Left renal cortex interstitium (tissue), 4 donors: ENCODE measurements at places on chromosomes 1 and 21.

GRCh38 chr1:214017191-214017982 lies 29.6 kb downstream of the PROX1 start:
- DNase-seq: no peak

GRCh38 chr1:170931650-170932049 lies 3.7 kb upstream of the MROH9 start:
- no peak for DNase-seq

- no peak for DNase-seq
Observed at GRCh38 chr1:9200441-9200840, 34.1 kb upstream of the H6PD start.

DNA sequence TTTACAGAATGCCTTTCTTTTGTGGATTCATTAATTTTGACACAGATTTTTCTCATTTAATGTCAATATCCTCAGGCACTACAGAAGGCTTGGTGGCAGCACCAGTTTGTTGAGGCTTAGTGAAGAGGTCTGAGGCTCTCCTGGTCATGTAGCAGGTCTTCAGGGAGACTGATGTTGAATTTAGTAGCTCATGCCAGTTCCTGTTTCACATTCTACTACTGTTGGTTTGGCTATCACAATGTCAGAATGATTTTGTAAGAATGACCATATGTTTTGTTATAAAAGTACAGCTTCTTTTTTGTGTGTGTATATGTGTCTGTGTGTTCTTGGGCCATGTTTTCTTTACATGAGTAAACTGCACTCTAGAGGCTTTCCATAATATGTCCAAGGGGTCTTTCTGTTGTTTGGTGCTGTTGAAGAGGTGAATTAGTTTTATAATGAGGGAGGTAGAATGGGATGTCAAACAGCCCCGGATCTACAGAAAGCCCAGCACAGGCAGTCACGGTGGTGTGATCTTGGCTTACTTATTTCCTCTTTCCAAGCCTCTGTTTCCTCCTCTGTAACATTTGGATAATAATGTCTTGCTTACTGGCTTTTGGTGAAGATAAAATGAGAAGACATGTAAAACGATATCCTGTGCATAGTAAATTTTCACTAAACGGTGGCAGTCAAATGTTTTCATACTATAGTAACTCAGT lies 32.0 kb downstream of the C1orf21 start:
- no peak for DNase-seq

DNA sequence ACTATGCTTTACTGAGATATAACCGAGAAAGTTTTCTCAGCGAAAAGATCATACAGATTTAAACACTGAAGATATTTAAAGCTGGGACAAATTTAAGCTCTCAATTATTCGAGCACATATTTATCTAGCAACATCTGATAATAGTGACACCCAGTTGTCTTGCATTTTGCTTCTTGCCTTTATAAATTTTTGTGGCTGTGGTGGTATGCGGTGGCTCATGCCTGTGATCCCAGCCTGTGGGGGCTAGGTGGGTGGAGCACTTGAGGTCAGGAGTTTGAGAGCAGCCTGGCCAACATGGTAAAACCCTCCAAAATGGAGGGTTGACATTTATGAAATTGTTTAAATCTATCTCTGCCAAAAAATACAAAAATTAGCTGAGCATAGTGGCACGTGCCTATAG lies 312.2 kb downstream of the SPATA17 start:
- DNase-seq: no peak

DNA sequence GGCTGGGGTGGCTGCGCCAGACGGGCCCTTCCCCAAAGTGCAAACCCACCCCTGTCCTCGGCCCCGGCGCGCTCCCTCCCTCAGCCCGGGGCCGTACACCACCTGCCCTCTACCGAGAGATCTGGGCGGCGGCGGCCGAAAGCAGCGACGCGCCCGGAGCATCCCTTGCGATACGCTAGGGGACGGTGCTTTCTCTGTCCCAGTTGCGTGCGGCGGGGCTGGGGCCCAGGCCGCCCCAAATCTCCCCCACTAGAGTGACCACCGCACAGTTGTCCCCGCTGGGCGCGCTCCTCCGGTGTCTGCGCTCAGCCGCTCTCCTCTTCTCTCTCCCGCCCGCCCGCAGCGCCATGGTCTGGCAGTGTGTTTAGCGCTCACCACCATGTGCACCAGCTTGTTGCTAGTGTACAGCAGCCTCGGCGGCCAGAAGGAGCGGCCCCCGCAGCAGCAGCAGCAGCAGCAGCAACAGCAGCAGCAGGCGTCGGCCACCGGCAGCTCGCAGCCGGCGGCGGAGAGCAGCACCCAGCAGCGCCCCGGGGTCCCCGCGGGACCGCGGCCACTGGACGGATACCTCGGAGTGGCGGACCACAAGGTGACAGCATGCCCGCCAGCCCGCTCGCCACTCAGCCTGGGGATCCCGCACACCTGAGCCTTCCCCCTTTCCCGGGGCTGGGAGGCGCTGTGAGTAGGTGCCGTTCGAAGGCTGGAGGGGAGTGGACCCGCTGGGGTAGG lies 1.0 kb downstream of the ST6GALNAC5 start:
- peak; percentile 38 for DNase-seq

DNA sequence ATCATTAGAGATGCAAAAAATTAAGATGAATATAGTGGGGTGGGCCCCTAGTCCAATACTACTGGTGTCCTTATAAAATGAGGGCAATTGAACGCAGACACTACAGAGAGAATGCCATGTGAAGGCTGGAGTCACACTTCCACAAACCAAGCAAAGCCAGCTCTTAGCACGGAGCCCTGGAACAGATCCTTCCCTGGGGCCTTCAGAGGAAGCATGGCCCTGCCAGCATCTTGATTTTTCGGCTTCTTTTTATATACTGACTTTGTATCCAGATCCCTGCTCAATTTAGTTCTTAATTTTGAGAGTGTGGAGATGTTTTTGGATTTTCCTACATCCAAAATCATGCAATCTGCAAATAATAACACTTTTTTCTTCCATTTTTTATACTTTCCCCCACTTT lies 10.2 kb upstream of the KIAA1614 start:
- no peak for DNase-seq

DNA sequence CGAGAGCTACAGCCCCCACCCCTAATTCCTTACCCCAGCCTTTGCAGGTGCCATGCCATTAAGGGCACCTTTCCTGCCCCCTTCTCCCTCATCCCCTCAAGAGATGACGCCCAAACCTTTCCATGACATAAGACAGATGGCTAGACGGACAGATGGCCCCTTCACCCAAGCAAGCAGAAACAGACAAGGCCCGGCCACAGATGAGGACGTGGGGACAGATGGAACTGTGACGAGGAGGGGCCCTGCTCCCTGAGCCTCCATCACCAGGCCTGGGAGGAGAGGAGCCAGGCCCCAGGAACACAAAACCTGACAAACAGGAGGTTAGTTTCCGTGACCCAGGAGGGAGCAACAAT lies 24.7 kb upstream of the PEF1 start:
- no peak for DNase-seq

- no peak for DNase-seq
Observed at GRCh38 chr1:243250102-243250501, 5.0 kb downstream of the CEP170 start.

- DNase-seq: no peak
Observed at GRCh38 chr1:215094381-215094780, 11.8 kb downstream of the KCNK2 start.

- no peak for DNase-seq
Observed at GRCh38 chr1:78834201-78834741, 172.3 kb downstream of the ADGRL4 start.
